ENCODE measurements at places on chromosomes 6 and 20. TPM values are rescaled to one million over a fixed set of nuclear protein-coding genes. Genes with fewer than 3 reads are reported as not detected.

APOBEC2 gene
- total RNA-seq, result not detected

DNA sequence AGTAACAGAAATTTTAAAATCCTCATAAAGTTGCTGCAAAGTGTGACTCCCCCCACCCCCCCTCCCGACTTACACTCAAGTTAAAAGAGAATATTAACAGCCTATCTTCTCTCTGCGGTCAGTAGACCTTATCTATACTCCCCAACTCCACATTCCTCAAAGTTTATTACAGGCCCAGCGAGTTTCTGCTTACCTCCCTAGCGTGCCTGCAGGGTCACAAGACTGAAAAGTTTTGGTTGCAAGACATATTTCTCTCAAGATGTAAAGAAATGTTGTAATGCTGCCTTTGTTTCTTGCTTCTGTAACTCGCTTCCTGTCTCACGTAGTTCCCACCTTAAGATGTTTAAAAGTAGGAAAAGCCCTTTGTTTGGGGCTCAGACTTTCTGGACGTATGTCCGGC, 699.6 kb downstream of the PHF3 start:
- DNase-seq, result no peak

- DNase-seq, result no peak
Measured at GRCh38 chr6:155335265-155335664, 21.0 kb upstream of the TFB1M start.

MDFI gene
- total RNA-seq, result 2.1 TPM

PPP1R16B gene
- total RNA-seq, result not detected

Data from NCI-H460 (cell line).